AML-193 (cell line): ENCODE measurements at places on chromosomes 6 and 20.
A peak's percentile ranks its signal among the peaks of the same experiment; 100 is the strongest.

DNA sequence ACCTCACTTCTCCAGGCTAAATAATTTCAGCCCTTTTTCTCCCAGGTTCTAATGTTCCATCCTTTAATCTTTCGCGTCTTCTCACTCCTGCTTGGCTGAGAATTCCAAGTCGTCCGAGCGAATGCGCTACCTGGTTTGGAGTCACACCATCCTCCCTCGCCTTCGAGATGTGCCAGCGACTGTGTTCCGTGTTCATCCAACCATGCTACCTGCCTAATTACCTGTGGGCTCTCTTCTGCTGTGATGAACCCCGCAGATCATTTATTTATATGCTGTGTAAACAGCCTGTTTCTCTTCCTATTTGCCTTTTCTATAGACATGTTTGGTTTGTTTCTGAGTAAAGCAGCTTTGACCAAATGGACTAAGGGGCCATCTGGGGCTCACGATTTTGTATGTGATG is 83.5 kb upstream of the TMEM181 start:
- DNase-seq: no peak

DNA sequence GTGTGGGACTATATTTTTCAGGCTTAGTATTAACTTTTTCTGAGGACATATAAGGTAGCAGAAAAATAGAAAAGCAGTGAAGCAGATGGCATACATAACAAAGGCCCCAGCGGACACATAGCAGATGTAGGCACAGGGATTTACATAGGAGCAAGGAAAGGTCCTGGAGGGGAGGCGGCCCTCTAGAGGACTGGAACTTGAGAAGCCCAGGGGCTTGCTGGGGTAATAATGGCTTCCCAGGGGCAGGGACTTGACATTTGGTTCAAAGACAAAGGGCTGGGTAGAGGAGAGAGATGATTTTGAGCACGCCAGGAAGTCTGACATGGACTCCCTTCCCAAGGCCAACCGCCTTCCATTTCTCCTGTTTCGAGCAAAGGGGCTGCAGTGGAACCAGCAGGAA is 31.7 kb upstream of the OSTM1 start:
- DNase-seq: no peak

- peak; percentile 23 for DNase-seq
These were observed 65.8 kb downstream of the SYTL3 start for GRCh38 chr6:158715330-158716311.

DNA sequence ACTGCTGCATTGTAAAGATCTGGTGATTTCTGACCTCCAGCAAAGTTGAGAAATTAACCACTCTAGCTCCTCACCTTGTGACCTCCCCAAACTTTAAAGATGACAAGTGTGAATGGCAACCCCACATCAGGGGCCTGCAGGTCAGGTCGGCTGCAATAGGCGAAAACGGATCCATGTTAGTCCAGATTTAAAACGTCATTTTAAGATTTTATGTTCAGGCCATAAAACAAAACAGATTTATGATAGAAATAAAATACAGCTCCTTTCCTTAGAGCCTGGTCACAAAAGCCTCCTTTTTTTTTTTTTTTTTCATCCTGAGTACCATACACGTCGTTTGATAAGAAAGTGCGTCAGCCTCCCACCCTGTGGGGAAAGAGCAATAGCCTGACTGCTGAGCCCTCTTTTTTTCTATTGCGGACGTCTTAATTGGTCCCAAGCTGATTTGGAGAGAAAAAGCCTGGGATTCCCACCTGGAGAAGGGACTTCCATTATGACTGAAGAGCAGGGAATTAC is 519.2 kb upstream of the NOX3 start:
- no peak for DNase-seq

DNA sequence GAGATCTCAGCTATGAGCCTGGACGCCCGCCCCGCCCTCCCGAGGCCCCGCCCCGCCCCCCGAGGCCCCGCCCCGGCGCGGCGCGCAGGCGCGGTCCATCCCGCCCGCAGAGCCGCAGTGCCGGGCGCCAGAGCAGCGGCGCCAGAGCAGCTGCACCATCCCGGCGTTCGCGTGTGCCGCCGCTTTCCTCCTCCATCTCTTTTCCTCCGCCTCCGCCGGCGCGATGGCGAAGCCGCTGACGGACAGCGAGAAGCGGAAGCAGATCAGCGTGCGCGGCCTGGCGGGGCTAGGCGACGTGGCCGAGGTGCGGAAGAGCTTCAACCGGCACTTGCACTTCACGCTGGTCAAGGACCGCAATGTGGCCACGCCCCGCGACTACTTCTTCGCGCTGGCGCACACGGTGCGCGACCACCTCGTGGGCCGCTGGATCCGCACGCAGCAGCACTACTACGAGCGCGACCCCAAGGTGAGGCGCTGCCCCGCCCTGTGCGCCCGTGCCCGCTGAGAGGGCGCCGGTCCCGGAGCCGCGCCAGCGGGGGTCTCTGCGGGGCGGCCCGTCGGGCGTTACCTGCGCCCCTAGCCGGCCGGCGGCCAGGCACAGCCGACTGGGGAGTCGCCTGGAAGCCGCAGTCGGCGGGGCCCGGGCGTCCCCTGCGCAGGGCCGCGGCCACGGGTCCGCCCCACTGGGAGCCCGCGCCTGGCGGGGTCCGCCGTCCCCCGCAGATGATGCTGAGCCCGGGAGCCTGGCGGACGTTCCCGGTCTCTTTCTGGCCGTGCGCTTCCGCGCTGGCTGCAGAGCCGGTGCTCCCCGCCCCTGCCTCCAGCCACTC is at the start of gene PYGB:
PYGB (plus strand) TSS at position 130 of the 830 bp plus-strand sequence; CDS start at position 224, 94 bp downstream.
- peak; percentile 75 for DNase-seq

DNA sequence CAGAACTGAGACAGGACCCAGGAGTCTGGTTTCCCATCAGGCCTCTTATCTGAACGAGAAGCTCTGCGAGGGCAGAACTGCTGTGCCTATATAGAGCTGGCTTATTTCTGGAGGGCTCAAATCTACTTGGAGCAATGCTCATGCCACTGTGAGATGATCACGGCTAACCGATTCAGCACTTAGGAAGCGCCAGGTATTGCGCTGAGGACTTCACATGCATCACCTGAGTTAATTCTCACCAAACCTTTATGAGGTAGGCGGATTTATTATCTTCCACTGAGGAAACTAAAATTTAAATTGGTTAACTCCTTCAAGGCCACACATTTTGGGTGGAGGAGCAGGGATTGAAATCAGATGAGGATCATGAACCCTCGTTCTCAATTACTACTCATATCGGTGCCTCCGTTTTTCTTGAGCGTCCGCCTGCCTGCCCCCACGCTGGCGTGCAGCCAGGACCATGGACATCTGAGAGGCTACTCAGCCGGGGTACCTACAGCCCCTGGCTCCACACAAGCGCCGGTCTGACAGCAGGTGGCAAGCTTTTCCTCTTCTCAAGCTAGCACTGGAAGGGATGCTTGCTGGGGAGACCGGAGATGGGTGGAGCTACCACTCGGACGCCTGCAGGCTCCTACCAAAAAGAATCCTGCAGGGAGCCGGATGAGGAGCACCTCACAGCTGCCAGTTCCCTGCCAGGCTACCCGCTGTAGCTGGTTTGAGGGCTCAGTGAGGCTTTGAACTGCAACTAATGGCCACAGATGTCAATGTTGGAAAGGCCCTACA is 1.0 kb upstream of the PCIF1 start:
- peak; percentile 70 for DNase-seq

GRCh38 chr6:137702791-137703424 is 164.2 kb upstream of the TNFAIP3 start:
- DNase-seq: no peak

- DNase-seq: no peak
These were observed 119.5 kb downstream of the ARHGAP18 start for GRCh38 chr6:129590408-129591022.

DNA sequence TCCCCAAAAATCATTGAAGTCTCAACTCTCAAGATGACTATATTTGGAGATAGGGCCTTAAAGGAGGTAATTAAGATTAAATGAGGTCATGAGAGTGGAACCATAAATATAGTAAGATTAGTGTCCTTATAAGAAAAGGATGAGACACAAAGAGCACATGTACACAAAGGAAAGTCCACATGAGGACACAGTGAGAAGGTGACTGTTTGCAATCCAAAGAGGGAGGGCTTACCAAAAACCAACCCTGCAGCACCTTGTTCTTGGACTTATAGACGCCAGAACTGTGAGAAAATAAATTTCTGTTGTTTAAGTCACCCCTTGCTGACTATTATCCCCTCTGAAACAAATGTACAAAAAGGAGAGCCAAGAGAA is 150.4 kb upstream of the SMLR1 start:
- no peak for DNase-seq
